ENCODE measurements at places on chromosomes 5 and 9. TPM values are rescaled to one million over a fixed set of nuclear protein-coding genes. Genes with fewer than 3 reads are reported as not detected.

DNA sequence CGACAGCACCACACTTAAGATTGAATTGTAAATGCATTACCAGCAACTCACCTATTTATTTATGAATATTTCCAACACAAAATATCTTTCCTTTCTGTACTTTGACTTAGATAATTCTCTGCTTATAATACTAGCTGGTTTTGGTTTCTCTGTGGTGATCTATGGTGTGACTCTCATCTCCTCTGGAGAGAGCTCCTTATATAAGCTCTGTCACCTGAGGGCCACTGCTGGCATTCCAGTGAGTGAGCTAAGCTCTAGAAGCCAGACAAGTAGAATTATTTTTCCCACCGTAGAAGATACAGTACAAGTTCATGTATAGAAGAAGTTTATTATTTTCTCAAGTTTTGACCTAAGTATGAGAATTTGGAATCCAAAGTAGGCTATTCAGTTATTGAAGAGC lies 111.5 kb downstream of the CDC42SE2 start:
- DNase-seq, result no peak

- DNase-seq, result peak; percentile 66
These were observed 62.8 kb downstream of the PFDN1 start for GRCh38 chr5:140239939-140240700.

DNA sequence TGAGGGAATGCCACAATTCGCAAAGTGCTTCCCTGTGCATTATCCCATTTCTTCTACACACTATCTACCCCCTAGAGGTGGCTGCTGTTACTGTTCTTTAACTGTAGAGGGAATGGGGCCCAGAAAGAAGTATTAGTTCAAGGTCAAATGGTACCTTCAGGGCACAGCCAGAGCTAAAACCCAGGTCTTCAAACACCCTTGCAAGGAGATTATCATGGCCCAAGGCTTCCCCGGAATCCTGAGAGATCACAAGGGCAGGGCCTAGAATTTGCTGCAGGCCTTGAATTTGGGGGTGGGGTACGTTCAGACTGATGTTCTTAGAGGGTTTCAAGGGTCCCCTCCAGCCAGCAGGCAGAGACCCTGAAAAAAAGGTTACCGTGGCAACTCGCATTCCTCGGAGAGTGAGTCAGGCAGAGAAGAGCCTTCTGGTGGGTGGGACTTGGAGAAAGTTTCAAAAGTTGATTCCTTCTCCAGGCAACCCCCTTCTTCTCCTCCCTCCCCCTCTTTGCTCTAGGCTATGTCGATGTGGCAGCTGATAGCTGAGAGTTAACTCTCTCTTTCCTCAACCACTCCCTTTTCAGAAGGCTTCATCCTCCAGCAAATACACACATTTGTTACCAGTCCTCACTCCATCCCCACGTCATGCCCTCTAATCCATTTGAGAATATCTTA lies 1.9 kb downstream of the SPARC start:
- peak; percentile 97 for DNase-seq

DNA sequence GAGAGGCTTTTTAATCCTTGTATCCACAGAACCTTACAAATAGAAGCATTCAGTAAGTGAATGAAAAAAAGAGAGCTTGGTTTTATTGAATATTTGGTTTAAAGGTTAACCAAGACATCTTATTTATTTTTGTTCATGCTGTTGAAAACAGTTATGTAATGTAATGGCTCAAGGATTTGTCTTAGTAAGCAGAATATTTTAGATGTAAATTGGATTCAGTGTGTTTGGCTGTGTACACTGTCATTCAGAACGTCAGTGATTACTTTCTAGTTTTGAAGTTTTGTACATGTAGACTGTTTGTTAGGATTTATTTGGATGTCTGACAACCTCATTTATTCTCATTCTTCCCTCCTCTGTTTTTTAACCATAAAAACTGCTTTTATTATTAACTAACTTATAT lies 31.3 kb downstream of the KCNN2 start:
- DNase-seq, result no peak

DNA sequence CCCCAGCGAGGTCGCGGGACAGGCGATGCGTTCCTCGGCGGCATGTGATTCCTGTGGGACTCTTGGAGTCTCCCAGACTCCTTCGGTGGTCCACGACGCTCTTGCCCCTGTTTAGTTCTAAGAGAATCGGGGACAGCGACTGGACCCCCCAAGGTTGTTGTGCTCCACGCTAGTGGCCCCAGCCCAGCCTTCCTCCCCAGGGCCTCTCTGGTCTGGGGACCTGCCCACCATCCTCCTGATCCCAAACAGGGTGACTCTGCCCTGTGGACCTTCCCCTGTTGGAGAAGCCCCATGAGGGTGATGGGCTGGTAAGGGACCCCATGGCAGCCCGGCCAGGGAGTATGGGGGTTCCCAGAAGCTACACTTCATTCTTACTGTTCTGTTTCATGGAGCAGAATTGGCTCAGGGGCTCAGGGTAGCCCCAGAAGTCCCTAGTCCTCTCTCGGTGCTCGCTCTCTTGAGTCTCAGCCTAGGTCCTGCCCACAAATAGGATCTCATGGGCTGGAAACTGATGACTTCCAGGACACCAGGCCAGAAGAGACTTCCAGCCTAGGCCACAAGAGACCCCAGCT lies 880 bp downstream of the CARD19 start:
- DNase-seq, result no peak

Gene C5orf58
- not detected for total RNA-seq

- DNase-seq, result no peak
These were observed 2.7 kb downstream of the S1PR3 start for GRCh38 chr9:88993871-88994460.

- peak; percentile 18 for DNase-seq
These were observed 98.4 kb downstream of the LIX1 start for GRCh38 chr5:97044052-97044451.

Gene ANKRD18B
- 13.4 TPM for total RNA-seq

GRCh38 chr5:53882676-53883031 lies 322.2 kb downstream of the NDUFS4 start:
- peak; percentile 67 for DNase-seq

DNA sequence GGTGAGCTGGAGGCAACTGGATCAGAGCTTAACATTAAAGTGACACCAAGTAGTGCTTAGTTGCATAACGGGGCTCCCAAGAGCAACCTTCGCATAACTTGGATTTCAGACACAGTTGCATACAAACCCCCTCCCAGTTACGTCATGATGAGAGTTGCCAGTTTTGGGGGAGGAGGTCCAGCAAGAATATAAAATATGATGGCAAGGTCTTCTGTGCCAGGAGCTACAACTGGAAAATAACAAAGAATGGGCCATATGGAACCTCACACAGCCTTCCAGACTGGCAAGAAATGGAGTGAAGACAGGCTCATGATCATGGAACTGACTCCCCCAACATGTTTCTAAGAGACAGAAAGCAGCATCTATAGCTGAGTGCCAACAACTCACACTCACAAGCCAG lies 8.5 kb downstream of the SPOCK1 start:
- no peak for DNase-seq

Gene C5orf34
- 7.2 TPM for total RNA-seq

DNA sequence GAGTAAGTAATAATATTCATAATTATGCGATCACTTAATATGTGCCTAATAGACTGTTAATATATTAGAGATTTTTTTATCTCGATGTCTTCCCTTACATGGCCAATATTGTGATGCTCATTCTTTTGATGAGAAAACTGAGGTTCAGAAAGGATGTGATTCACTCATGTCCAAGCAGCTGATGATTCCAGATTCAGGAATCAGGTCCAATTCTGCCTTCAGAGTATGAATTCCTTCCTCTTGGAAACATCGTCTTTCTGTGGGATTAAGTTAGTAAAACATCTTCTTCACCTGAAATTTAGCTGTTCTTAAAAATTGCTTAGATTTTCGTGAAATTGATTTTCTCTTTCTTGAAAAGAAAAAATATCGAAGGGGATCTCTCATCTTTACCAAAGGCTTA lies 242.5 kb upstream of the RFX3 start:
- DNase-seq, result peak; percentile 34

Gene CA9
- total RNA-seq, result 0.56 TPM

- DNase-seq, result no peak
These were observed 171.2 kb downstream of the HSPA4 start for GRCh38 chr5:133222979-133223378.

DNA sequence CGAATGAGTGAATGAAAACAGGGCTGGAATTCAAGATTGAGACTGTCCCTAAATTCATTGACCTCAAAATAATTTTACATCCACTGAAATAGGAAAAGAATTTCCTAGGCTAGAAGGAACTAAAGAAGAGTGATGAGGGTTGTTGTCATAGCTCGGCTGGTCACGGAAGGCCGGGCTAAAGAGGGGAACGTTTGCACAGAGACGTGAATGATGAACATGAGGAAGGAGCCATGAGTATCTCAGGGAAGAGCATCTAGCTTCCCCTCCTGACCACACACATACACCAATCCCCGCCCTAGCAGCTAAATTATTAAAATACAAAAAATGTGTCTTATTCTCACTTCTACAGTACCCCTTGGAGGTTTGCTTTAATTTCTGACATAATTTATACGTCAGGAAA lies 124.4 kb upstream of the ABCA1 start:
- no peak for DNase-seq

DNA sequence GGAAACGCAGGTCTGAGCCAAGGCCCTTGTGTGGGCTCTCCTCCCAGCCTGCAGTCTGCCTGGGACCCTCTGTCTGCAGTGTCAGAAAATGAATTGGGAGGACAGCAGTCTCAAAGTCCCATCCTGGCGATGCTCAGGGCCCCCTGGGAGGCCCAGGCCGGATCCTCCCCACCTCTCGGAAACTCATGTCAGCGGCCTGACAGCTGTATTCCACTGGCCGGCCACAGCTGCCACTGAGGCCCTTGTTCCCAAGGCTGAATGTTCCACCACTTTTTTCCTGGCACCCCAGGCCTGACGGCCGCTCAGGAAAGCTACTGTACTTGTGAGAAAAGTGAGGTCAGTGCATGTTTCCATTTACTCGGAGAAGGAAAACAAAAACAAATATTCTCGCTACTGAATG lies 180.0 kb downstream of the FGF18 start:
- DNase-seq, result no peak
